ENCODE measurements at places on chromosomes 13 and 19.

- DNase-seq, result no peak
Measured at GRCh38 chr13:38228322-38228721, 121.3 kb upstream of the UFM1 start.

- DNase-seq, result no peak
Measured at GRCh38 chr19:49333418-49333805, 1.8 kb upstream of the CD37 start.

DNA sequence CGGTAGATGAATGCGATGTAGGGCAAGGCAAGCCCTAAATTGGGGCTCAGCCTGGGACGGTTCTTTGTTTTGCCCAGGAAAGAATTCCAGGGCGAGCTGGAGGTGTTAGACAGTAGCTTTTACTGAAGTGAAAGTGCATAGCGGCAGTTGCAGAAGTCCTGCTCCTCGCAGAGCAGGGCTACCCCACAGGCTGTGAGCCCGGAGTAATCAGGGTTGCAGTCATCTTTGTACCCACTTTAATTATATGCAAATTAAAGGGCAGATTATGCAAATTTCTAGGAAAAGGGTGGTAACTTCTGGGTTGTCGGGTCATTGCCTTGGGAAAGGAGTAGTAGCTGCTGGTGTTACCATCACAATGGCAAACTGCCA, 30.5 kb downstream of the VAV1 start:
- DNase-seq, result no peak

DNA sequence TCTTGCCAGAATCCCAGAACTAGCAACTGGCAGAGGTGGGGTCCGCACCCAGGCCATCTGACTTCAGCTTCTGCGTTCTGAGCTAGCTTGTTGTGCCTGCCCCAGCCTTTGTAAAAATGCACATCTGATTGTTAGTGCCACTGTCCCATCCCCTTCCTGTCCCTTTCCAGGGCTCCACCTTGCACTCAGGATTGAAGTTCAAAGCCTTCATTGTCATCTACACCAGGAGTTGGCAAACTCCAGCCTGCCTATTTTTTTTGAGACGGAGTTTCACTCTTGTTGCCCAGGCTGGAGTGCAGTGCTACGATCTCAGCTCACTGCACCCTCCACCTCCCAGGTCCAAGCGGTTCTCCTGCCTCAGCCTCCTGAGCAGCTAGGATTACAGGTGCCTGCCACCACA, 2.9 kb downstream of the THOP1 start:
- DNase-seq, result no peak

- DNase-seq, result peak; percentile 54
Measured at GRCh38 chr19:45496349-45496953, 396 bp downstream of the RTN2 start.

- no peak for DNase-seq
Measured at GRCh38 chr13:74931698-74932433, 550.1 kb downstream of the TBC1D4 start.

DNA sequence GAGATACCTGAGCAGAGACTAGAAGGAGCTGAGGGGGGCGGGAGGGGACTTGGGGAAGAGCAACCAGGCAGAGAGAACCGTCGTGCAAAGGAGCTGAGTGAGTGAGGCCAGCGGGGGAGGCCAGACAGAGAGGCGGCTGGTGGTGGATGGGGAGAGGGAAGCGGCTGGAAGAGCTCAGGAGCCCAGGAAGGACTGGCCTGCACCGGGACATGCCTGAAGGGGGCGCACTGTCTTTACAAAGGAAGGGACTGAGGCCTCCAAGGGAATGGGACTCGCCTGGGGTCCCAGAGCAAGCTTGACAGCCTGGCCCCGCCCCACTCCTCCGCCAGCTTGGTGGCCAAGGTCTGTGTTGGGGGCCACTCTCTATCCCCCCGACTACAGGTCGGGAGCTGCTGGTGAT, 14.9 kb downstream of the ONECUT3 start:
- no peak for DNase-seq

DNA sequence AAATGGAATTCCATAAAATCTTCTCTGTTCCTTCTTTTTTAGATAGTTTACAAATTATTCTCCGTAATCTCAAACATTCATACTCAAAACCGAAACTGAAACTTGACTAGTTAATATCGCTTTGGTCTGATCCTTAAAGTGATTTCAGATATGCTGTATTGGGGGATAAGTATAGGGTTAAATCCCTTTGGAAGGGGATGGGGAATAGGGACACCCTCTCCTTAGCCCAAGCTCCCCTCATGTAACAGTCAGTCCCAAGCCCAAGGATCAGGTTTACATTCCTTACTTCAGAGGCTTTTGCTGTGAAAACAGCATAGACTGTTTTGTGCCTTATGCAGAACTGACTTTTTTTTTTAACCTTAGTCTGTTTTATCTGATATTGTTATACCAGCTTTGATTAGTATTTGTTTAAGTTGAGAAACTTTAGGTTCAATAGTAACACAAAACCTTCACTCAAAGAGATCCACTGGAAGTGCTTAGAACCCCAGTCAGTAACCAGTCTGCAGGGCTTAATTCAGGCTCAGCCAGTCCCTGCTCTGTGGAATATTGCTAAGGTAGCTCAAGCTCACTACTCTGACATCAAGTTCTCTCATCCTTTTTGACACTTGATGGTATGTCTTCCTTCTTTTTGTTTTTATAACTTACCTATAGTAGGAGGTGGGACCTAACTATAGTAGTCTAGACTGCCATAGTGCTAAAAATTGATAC, 10.5 kb downstream of the CDADC1 start:
- DNase-seq, result no peak

- DNase-seq, result no peak
Measured at GRCh38 chr13:71786875-71787274, 80.1 kb downstream of the DACH1 start.

- DNase-seq, result peak; percentile 46
Measured at GRCh38 chr13:73059460-73060250, 850 bp downstream of the KLF5 start.

DNA sequence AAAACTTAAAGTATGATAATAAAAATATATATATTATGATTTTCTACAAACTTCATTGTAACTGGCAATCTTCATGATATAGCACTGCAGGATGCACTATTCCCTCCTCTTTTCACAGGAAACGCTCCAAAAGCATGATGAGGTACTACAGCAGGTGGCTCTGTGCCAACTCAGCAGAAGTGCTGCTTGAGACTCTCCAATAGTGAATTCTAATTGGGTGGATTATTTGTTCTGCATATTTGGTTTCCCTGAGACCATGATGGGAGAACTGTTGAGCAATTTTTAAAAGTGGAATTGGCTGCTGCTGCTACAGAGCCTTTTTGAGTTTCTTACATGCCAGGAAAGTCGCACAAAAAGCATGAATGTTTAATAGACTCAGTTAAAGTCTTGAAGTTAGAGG, 1782.4 kb upstream of the PCDH20 start:
- no peak for DNase-seq

- DNase-seq, result peak; percentile 37
Measured at GRCh38 chr13:20702915-20703779, at the start of gene IL17D. IL17D (plus strand) TSS chr13:20703699; CDS start chr13:20704002, 303 bp downstream.

DNA sequence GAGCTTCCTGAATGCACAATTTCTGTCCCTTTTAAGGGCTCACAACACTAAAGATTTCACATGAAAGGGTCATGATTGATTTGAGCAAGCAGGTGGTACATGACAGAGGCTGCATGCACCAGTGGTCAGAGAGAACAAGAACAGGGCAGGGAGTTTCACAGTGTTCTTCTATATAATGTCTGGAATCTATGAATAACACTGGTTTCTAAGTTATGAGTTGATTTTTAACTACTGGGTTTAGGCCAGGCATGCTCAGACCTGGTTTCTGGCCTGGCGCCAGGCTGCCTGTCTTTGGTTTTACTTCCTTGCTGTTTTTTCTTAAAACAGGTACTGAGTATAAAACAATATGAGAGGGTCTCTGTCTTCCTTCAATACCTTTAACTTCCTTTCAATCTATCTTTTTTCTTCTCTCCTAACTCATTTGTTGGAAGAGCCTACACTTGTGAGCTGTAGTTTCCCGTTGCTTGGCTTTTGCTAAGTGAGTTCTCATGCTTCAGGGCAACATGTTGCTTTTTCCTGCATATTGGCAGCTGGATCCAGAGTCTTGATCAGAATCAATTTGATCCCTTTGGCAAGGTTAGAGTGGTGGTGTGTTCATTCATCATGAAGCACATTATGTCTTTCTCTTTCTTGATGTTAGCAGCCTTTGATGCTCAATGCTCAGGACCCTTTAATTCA, 38.5 kb upstream of the FGF14 start:
- DNase-seq, result no peak

DNA sequence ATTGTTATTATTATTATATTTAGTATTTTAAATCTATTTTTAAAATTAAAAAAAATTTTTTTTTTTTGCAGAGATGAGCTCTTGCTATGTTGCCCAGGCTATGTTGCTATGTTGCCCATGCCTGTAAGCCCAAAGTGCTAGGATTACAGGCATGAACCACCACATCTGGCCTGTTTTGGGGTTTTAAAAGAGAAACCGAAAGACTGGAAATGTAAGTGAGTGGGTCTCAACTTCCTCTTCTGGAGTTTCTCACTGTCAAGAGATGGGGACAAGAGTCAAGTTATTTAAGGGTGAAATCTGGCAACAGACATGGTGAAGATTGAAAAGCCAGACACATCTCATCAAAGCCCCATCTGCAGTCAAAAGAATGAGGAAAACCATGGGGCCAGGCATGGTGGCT, 4.2 kb upstream of the OR7G3 start:
- DNase-seq, result no peak

- DNase-seq, result no peak
Measured at GRCh38 chr19:29798774-29799497, 12.9 kb upstream of the CCNE1 start.

- no peak for DNase-seq
Measured at GRCh38 chr13:36840718-36841250, 21.8 kb downstream of the RFXAP start.

GRCh38 chr19:15234431-15235130, 2.3 kb upstream of the EPHX3 start:
- no peak for DNase-seq

DNA sequence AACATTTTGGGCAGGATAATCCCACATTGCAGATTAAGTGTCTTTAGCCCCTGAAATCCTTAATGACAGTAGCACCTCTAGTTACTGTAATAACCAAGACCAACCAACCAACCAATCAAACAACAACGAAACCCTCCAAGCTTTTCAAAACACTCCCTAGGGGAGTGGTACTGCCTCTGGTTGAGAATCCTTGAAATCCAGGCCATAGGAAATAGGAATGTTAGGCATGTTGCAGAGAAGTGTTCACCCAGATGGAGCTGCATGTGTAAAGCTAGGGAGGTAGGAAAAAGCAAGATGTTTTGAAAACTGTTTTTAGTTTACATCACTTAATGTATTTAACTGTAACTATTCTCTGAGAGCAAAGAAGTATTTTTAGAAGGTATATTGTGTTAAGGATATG, 4.5 kb downstream of the LACC1 start:
- DNase-seq, result no peak

- DNase-seq, result no peak
Measured at GRCh38 chr13:96532804-96533203, 442.9 kb downstream of the HS6ST3 start.

DNA sequence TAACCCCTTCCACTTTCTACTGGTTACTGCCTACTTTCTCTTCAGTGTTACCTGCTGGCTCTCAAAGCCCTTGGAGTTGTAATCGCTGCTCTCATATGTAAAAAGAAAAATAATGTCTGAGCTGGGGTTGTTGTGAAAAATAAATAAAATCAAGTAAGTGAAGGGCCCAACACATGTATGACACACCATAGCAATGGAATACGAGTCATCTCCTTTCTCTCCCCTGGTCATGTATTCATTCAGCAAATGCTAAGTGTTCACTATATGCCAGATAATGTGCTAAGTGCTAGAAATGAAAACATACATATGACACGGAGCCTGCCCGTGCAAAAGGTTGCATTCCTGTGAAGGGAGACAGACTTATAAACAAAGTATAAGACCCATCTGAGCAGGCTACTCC, 535.0 kb downstream of the RFC3 start:
- no peak for DNase-seq

DNA sequence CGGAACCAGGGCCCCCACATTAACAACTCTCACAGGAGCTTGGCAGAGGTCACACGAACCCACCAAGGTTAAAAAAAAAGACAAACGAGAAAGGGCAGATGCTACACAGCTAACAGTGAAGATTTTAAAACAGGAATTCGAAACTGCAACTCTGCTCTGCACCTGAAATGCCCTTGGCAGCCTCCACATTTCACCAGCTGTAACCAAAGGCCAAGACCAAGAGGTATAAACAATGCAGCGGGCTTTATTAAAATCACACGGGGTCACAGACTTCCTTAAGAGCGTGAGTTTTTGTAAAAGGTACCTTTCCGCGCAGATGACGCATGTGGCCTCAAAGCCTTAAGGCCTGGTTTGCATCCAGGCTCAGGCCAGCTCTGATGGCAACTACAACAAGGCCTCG, 88.2 kb downstream of the STK24 start:
- no peak for DNase-seq

GRCh38 chr19:23774524-23774971, 15.9 kb upstream of the ZNF681 start:
- DNase-seq, result no peak

- no peak for DNase-seq
Measured at GRCh38 chr19:10553087-10553667, 9.5 kb downstream of the ATG4D start.

DNA sequence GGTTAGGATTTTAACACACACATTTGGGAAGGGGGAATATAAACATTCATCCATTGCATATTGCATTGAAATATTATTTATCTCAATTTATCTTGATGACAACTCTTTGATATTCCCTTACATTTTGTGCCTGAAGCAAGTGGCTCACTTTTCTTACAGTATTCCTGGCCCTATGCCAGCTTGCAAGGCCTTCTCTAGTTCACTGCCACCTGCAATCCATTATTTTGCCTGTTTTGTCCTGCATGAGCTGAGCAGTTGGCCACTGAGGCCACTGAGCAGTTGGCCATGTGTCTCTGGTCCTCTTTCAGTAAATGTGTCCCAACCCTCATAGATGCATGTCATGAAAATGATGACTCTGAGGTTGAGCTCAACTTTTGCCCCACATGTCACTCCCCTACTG, 49.8 kb downstream of the CBY2 start:
- DNase-seq, result no peak

DNA sequence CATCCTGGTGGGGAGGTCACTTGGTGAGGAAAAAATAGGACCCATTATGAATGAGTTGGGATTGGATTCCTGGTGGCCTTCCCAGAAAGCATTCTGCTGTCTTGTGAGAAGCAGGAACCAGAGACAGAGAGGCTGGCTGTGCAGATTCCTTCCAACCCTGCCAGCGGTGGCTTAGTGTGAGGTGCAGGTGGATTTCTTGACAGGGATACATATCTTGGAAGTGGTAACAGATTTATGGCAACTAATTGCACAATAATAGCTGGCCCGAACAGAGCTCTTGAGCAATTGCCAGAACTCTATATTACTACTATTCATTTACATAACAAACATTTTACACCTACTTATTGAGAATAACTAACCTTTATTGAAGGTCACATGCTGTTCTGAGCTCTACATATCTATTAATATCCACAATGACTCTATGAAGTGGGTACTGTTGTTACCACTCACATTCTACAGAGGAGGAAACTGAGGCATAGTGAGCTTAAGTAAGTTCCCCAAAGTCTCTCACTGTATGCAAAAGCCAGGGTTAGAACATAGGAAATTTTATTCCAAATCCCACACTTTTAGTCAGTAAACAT, 173.9 kb upstream of the SERP2 start:
- DNase-seq, result no peak

Measured in activated naive CD4-positive, alpha-beta T cell treated with Interleukin-2 at 50 U/mL for 16 hours (primary cell).